Dermis microvascular lymphatic vessel endothelial cell (primary cell): ENCODE measurements at places on chromosomes 5 and 9. TPM values are rescaled to one million over a fixed set of nuclear protein-coding genes. Genes with fewer than 3 reads are reported as not detected.

GRCh38 chr5:81718300-81718699, 32.6 kb downstream of the SSBP2 start:
- peak; percentile 77 for DNase-seq

DNA sequence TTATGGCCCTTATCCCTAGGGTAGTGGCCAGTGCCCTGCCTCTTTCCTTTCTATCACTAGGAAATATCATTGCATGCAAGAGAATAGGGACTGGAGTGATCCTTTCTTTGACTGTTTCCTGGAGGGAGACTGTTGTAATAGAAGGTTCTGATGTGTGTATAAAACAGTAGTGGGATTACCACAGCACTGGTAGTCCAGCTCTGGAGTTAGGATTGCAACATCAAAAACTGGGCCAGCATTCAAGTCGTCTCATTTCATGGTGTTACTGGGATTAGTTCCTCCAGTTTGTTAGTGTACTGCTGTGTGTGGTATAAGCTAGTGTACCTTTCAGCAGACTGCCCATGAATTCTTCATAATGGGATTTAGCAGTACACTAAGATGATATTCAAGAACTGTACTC, 45.8 kb downstream of the KIAA1958 start:
- DNase-seq = no peak

DNA sequence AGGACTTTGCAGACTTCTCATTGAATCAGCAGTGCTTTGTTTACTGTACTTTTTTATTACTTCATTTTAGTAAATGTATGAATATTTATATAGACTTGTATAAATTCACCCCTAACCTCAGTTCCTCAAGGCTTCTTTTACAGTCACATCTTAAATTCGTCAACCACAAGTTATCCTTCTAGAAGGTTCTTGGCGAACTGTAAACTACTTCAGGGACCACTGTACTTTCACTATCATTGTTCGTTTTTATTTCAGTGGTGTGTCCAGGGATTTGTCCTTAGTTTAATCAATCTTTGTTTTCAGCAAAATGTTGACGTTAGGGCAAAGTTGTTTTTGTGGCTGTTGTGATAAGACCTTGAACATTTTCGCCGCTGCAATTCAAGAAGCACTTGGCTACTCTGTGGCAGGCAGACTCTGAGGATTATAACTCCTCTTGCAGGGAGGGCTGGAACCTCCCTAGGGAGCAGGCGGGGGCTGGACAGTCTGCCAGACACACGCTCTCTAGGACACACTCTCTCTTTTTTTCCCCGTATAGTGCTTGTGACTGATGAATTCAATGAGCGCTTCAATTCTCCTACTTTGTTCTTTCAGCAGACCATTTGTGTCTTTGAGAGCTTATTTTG, 252.8 kb downstream of the FBXL7 start:
- no peak for DNase-seq

DNA sequence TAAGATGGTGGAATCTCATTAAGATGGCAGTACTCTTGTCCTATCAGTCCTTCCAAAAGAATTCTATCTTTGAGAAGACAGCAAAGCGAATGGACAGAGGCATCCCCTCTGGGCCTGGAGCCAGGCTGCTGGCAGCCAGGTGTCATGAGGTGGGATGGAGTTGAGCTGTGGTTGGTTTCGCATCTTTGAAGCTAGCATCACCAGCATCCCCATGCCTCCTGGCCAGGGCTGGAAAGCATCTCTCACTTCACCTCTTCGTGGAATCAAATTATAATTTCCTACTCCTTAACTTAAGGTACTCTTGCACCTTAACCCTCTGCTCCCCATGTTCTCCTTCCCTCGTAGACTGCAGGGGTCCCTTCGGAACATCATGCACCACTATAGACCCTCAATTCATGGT, 248.3 kb downstream of the GADD45G start:
- no peak for DNase-seq

DNA sequence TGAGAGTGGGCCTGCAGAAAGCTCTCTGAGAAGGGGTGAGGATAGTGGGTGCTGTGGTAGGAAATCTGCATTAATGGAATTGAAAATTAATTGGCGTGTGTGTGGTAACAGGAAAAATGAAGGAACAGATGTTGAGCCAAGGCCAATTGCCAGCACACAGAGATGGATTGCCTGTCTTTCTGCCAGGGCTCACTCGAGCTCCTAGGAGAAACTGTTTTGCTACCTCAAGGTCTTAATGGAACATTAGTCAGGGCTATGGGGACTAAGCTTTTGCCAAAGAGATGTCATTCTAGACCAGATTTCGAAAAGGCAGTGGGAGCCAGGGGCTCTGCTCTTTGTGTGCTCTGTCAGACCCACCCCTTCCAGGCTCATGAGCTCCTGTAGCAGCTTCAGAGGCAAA, 124.0 kb upstream of the EFNA5 start:
- no peak for DNase-seq

DNA sequence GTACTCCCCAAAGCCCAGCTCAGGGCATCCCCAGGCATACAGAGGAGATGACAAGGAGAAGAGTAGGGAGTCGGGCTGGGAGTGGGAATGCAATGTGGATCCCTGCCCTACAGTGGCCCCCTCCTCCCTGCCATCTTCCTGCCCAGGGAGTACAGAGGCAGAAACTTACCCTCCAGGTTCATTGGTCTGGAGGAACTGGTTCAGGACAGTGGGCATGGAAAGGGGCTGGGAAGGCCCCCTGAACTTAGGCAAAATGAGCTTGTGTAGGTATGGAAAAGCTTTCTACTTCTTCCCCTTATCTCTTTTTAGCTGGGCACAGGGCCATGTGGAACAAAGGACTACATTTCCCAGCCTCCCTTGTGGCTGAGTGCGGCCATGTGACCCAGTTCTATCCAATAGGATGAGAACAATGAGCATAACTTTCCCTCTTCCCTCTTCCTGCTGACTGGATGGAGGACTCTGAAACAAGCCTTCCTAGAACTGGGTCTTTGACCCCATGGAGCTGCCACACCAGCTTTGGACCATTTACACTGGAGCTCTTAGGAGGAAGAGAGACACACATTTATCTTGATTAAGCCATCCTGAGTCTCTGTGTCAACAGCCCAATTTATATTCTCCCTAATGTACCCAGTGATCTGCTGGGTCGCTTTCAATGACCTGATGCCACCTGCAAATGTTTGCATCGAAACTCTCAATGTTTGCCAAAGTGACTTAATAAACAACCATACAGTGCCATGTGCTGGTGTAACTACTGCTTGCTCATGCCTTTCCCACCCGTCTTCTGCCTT, 25.0 kb upstream of the HMCN2 start:
- peak; percentile 67 for DNase-seq

The GRXCR2 gene
- not detected in 2 replicates for total RNA-seq

The TEX53 gene
- total RNA-seq = not detected in 2 replicates

The DIRAS2 gene
- total RNA-seq = 0.39 and 2.7 TPM in 2 replicates
